SJSA1 (cell line): ENCODE measurements at places on chromosomes 2 and 18. TPM values are rescaled to one million over a fixed set of nuclear protein-coding genes. Genes with fewer than 3 reads are reported as not detected.

- no peak for DNase-seq
These were observed 71.0 kb upstream of the SPATS2L start for GRCh38 chr2:200235533-200235932.

- DNase-seq: no peak
These were observed 73.6 kb downstream of the COA5 start for GRCh38 chr2:98534761-98535160.

GRCh38 chr2:187875261-187876141 is 321.3 kb upstream of the TFPI start:
- DNase-seq: no peak

DNA sequence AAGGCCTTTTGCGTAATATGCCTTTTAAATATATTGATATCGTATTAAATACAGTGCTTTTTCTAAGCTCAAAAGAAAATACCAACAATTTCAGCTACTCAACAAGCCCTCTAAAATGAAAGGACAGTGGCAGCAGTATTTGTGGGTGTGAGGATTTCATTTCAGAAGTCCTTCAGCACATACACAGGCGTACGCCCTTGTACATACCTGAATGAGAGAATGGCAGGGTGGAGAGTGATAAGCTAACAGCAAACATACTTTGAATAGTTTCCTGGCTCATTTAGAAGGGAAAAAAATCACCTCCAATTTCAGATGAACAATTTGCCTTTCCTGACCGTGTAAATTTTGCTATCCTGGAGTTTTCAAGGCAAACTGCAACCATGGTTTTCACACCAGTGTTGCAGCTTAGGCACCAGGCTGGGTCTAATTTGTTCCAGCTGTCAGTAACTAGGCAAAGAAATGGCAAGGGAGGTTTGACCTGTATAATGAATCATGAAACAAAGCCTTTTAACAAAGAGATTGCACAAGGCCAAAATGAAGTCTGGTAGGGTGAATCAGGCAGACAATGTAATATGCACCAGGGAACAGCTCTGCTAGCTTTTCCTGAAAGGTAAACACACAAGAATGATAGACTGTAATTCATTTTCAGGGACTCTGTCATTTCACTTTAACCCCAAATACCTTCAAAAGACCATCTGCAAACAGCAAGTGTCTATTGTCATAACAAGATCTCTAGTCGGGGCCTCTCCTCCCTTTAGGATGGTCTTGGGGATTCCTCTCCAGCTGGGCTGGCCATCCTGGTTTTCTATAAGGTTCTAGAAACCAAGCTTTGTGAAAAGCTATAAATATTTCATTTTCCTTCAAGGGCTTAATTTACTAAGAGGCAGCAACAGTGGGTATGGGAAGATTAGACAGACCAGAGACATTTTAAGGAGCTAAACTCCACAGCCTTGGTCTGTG is 11.5 kb downstream of the ANKRD29 start:
- DNase-seq: no peak

- DNase-seq: no peak
These were observed 14.5 kb downstream of the SLC19A3 start for GRCh38 chr2:227703280-227703732.

GRCh38 chr2:229066121-229066715 is 204.9 kb downstream of the PID1 start:
- no peak for DNase-seq

- DNase-seq: no peak
These were observed 67.2 kb upstream of the SMAD7 start for GRCh38 chr18:49017813-49018553.

GRCh38 chr2:132669908-132670495 is at the start of gene LYPD1:
LYPD1 (minus strand) TSS chr2:132670205; CDS start chr2:132669932, 273 bp downstream.
- DNase-seq: no peak

- no peak for DNase-seq
These were observed at the start of gene ADCYAP1 for GRCh38 chr18:904218-905090. ADCYAP1 (plus strand) TSS chr18:904871; CDS start chr18:905387, 516 bp downstream.

DNA sequence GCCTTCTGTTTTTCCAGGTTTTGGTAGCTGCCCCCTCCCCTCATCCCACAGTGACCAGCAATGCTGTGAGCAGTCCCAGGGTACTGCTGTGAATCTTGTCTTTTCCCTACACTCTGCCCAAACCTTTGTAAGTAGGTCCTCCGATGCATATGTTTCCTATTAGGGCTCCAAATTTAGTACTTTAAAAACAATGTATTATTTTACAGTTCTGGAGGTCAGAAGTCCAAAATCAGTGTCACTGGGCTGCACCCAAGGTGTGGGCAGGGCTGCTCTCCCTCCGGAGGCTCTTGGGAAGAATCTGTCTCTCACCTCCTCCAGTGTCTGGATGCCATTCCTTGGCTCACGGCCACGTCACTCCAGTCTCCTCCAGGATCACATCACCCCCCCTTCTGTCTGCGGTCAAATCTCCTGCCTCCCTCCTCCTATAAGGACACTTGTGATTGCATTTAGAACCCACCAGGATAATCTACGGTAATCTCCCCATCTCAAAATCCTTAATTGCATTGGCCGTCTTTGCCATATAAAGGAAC is 208.5 kb downstream of the SH3BP4 start:
- no peak for DNase-seq

GRCh38 chr2:113036763-113037162 is 15.9 kb downstream of the IL36B start:
- no peak for DNase-seq

- no peak for DNase-seq
These were observed 151.6 kb upstream of the ZNF236 start for GRCh38 chr18:76670564-76671288.

- no peak for DNase-seq
These were observed 256.4 kb downstream of the ACKR3 start for GRCh38 chr2:236825989-236826510.

GRCh38 chr2:100291152-100291970 is 30.9 kb downstream of the LONRF2 start:
- DNase-seq: peak; percentile 86

DNA sequence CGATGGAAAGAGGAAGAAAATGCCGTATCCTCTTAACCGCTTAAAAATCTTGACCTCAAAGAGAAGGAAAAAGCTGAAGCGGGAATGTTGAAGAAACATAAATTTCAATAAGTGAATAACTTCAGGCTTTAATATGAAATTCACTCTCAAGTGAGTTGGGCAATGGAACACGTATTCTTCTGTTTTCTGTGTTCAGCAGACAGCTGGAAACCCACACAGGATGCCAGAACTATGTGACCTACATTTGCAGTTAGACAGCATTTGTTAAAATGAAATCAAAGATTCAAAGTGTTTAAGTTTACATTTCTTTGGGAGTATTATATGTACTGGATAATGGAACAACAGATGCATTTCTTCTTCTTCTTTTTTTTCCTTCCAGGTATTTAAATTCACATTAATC is 80.5 kb upstream of the SPATS2L start:
- DNase-seq: no peak

DNA sequence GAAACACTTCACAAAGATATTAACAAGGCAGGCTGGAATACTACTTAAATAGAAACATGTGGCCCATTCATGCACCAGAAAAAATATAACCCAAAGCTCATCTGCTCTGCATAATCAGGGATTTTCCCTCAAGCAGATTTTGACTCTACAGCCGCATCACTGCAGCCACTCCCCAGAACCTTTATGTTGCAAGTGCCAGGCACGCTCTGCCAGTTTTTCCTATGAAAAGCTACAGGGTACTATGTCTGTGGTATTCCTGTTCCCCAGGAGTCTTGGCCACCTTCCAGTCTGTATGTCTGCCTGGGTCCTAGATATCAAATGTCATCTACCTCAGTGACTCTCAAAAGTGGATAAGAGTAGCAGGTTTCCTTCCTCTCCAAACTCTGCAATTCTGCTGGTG is 3.8 kb downstream of the COA5 start:
- DNase-seq: no peak

DNA sequence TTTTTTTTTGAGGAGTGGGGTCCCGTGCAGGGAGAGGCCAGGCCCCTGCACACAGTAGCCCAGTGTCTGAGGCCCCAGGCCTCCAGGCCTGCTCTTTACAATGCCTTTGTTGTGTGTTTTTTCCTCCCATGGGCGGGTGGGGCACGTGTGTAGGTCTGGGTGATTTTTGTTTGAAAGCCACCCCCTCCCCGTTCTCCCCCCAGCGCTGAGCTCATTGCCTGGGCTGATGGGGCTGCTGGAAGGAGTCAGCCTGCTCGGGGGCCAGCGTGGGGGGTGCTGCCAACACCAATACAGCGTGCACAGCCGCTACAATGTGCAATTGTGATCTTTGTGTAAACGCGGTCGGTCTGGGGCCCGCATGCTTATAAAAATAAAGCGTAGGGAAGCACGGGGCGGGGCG is 142.7 kb downstream of the DYSF start:
- peak; percentile 60 for DNase-seq

- no peak for DNase-seq
These were observed 13.5 kb downstream of the ABCG8 start for GRCh38 chr2:43852196-43852730.

DNA sequence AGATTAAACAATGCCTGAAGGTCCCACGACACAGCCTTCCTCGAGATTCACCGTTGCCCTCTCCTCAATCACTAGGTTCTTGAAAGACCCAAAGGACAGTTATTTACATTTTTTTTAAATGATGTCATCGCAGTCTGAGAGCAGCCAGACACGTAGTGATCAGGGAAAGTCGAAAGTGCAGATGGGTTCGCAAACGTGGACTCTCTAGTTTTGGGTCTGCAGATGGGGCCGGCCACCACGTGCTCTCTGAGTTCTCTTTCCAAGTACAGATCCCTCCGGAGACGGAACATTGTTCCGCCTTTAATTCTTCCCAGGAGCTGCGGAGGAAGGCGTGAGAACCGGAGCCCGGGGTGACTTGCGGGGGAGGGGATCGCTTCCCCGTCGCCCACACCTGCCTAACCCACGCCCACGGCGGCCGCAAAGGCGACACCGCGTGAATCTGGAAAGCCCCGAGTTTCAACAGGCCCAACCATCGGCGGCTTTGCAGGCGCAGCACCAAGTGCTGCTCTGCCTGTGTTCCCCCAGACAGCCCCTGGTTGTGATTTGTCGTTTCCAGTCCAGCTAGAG is 54.3 kb downstream of the PKDCC start:
- peak; percentile 85 for DNase-seq

GRCh38 chr2:24402242-24403097 is 42.1 kb upstream of the ITSN2 start:
- DNase-seq: no peak

- DNase-seq: no peak
These were observed 283.1 kb downstream of the SUCLG1 start for GRCh38 chr2:84175970-84176369.

- DNase-seq: no peak
These were observed 27.2 kb downstream of the TMEM177 start for GRCh38 chr2:119706221-119706620.

- DNase-seq: no peak
These were observed 210.8 kb upstream of the NABP1 start for GRCh38 chr2:191467113-191467512.

DNA sequence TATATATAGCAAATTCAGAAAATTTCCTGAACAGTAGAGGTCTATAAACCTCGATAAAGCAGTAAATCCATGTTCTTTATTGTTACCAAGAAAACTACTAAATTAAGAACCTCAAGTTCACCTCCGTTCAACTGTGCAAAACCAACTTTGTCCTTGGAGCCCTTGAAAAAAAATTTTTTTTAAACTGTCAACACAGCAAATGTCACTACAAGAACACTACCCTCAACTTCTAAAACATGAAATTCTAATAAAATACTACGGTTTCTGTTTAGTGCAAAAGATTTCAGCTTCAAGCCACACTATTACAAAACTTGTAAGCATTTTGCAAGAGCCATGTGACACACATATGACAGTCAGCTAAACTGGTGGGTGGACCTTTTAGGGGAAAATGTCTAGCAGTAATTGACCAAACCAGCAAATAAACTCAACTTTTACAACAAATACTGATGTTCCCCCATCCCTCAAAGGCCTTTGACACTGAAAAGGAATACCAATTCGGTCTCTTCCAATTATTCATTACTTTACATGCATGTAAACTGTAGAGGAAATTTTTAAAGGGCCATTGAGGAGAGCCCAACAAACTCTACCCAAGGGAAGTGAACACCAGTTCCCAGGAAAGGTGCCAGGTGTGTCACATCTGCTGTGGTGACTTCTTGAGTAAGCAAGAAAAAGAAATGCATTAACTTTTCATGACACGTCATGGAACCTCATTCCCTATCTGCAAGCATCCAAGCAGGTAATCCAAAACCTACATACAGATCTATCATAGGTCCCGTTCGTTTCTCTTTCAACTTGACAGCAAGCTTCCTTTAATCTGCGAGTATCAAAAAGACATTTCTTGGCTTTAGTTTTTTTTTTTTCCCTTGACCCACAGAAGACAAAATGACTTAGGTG is 1.4 kb downstream of the RAB1A start:
- peak; percentile 20 for DNase-seq

DNA sequence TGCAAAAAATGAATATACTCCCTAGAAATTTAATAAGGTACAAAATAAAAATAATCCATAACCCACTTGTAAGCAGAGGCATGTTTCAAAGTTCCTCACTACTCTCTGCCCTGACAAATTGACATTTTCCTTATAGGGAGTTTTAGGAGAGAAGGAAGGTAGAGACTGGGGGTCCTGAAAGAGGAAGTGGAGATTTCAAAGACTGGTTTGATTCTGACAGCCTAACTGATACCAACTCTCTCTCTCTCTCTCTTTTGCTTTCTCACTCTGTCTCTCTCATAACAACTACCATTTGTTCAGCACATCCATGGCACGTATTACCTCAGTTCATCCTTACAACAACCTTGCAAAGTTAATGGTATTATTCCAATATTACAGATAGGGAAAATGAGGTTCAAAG is 18.6 kb downstream of the FZD7 start:
- no peak for DNase-seq

DNA sequence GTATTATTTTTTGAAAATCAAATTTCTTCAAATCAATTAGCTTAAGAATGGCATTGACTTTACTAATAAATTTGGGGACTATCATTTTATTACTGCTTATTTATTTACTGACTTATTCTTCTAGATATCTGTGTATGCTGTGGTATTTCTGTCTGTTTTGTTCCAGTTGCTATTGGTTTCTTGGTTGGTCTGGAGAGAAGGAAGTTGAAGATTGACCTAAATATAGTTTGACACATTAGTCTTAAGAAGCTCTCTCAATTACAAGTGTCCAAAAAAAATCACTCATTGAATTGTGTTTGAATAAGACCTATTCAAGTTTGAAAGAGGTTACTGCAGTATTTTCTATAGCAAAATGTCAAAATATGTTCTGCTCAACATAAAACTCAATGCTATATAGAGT is 153.3 kb upstream of the KYNU start:
- DNase-seq: no peak

GRCh38 chr2:159904959-159905305 is 106.9 kb upstream of the CD302 start:
- no peak for DNase-seq

GRCh38 chr2:234914371-234915154 is 37.3 kb upstream of the SH3BP4 start:
- DNase-seq: no peak

GRCh38 chr18:55589625-55590291 is 1.8 kb upstream of the TCF4 start:
- DNase-seq: peak; percentile 97

IFIH1 gene
- 2.7 and 2.8 TPM in 2 replicates for total RNA-seq

GPR35 gene
- 0.13 TPM in 1 of 2 replicates, not detected in the other for total RNA-seq

FZD7 gene
- 77.8 and 90.7 TPM in 2 replicates for total RNA-seq

RNF125 gene
- total RNA-seq: not detected in 2 replicates

SUPT7L gene
- total RNA-seq: 21.5 and 23.3 TPM in 2 replicates

TMEM247 gene
- total RNA-seq: not detected in 2 replicates

BOLL gene
- total RNA-seq: not detected in 2 replicates

PRSS56 gene
- total RNA-seq: not detected in 2 replicates

MAPK4 gene
- not detected in 2 replicates for total RNA-seq

THSD7B gene
- total RNA-seq: 0.16 TPM in 1 of 2 replicates, not detected in the other

CD8B2 gene
- not detected in 2 replicates for total RNA-seq
